ENCODE measurements at places on chromosomes 3 and 15.

- no peak for DNase-seq
These were observed 36.2 kb downstream of the SSR3 start for GRCh38 chr3:156518726-156519125.

GRCh38 chr15:94576889-94577533 lies 345.6 kb downstream of the MCTP2 start:
- no peak for DNase-seq

DNA sequence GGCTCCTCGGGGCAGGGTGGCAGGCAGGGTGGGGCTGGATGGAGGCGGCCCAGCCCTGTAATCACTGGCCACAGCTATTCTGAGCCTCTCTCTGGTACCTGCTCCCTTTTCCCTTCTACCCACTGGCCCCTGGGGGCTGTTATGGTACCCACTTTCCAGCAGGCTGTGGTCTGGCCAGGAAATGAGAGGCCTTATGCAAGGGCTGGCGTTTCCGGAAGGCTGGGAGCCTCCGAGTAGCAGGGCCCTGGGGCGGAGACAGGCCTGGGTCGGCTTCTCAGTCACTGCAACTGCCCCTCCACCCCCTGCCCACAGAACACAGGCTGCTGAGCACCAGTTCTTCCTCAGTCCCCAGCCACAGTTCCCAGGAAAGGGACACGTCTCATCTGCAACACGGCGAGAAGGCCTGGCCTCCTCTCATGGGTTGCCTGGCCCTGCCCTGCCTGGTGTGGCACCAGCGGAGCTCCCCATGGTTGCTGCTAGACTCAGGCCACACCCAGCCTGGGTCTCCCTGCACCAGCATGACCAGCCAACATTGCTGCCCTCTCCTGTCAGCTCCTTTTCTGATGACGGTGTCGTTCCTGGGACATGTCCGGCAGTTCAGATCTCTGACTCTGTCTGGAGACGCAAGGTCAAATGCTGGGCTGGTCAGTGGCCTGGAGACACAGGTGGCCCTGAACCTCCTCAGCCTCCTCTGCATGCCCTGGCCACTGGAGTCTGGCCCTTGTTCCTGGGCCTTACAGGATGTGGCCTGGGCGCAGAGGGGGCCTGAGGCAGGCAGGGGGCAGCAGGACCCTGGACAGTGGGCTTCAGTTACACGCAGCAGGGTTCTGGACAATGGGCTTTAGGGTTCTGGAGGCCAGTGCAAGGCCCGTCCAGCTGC lies 6.5 kb downstream of the CHST13 start:
- DNase-seq = no peak

DNA sequence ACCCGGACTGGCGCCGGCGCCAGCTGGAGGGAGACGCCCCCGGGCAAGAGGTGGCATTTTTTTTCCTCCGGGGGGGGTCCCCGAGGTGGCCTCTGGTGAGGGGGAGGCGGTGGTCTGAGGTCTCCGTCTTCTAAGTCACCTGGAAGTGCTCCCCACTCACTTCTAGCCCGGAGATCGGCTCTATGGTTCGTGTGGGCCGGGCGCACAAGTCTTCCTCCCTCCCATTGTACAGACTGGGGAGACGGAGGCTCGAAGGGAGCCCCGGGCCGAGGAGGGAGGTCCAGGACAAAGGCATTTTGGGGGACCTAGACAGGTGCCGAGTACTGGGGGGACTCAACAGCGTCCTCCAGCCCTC lies 4.4 kb downstream of the GATA2 start:
- DNase-seq = no peak

DNA sequence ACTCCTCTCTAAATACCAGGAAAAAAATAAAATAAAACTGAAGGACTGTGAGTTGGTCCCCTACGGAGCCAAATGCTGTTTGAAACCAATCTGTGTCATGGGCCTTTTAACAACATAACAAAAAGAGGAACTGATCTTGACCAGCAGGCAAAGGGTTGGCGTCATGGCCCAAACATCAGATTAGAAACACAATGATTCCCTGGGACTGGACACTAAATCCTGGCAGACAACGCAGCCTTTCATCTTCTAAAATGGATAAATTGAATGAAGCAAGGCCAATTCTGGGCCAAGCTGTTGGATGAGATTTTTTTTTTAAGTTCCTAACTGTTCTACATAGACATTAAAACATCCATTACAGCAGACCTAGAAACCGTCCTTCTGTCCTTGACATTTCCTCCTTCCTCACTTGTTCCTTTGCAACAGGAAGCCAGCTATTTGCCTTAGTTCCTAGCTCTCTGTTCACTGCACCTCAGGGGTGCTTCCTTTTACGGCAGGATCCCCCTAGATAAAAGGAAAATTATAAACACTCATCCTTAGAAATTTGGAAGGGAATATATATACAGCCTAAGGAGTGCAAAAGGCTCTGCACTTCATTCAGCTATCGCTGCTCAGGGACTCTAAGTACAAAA lies 21.6 kb upstream of the TAFA4 start:
- DNase-seq = no peak

GRCh38 chr15:90902840-90903732 lies at the start of gene MAN2A2:
TSS of gene MAN2A2 (plus strand) at chr15:90903302. CDS start at chr15:90904208, 906 bp downstream.
- peak; percentile 59 for DNase-seq

GRCh38 chr3:46368569-46368968 lies 2.2 kb upstream of the CCR5 start:
- DNase-seq = peak; percentile 44

DNA sequence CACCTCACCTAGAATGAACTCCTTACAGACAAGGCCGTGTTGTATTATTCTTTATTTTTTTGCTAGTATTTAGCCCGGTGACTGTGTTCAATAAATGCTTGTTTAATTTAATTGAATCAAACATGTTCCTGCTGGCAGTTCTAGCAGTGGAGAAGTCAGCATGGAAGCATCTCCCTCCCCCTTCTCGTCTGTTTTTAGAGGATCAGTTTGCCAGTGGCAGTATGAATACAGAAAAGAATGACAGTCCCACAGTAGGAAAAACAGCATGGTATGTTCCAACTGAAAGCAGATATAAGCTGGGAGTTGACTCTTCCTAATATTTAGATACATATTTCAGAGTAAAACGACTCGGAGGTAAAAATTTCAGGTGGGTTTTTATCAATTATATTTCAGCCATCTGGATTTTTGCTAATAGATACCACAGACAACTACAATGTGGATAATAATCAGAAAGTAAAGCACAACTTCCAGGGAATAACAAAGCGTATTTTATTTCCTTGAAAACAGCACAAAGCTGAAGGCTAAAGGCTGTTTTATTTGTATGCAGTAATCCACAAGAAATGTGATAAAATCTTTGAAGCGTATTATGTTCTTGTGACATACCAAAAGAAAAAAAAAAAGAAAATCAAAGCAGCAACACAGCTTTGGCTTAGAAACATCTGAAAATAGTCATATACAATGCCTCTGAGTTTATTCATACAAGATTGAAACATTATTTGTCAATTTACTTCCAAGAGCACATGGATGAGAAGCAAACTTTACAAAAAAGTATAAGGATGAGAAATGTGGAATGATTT lies 244.5 kb upstream of the KCNMB2 start:
- no peak for DNase-seq

DNA sequence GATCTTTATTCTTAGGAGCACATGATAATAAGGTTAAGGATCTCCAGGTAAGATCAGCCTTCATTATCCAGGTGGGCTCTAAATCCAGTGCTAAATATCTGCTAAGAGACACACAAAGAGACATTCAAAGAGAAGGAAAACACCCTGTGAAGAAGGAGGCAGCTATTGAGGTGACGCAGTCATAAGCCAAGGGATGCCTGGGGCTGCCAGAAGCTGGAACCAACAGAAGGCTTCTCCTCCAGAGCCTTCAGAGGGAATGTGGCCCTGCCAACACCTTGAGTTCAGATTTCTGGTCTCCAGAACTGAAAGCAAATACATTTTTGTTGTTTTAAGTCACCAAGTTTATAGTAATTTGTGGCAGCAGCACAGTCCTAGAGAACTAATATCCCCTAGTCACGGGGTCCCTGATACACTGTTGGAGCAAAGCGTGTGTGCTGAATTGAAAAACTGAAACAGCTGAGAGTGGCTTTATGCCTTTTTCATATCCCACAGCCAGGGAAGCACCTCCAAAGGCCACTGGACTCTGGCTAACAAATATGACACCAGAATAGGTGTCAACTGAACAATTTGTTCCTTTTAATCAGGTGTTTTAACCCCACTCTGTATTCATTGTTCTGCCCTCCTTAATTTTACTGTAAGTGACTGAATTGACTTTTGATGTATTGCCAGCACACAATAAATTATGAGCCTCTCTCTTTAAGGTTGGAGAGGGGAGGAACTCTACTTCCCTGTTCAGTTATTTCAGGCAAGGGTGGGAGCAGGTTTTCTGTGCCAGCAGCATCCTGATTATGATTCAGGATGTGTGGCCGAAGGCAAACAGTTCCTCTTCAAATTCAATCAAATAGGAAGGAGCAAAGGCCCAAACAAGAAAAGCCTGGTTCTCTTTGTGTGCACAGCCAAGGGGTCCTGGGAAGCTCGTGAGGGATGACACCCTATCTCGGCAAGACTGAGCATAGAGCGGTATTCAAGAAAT lies 151.8 kb upstream of the HES1 start:
- no peak for DNase-seq

- no peak for DNase-seq
These were observed 237.8 kb downstream of the OPA1 start for GRCh38 chr3:193830791-193831191.

- no peak for DNase-seq
These were observed 161.5 kb downstream of the TBC1D5 start for GRCh38 chr3:17580901-17581300.

GRCh38 chr3:15899388-15899787 lies 101.6 kb upstream of the ANKRD28 start:
- DNase-seq = no peak

- no peak for DNase-seq
These were observed 98.7 kb downstream of the SLCO3A1 start for GRCh38 chr15:91952216-91952615.
